ENCODE measurements at places on chromosomes 13 and 19. TPM values are rescaled to one million over a fixed set of nuclear protein-coding genes. Genes with fewer than 3 reads are reported as not detected.

KLF1 gene
- 0.69 TPM for total RNA-seq

DPF1 gene
- total RNA-seq: 0.48 TPM

DENND1C gene
- 59.8 TPM for total RNA-seq

TTYH1 gene
- 0.21 TPM for total RNA-seq

FRY gene
- total RNA-seq: 0.44 TPM

ZNF71 gene
- 6.9 TPM for total RNA-seq

CCDC70 gene
- 0.42 TPM for total RNA-seq

FFAR1 gene
- total RNA-seq: not detected

IFNL1 gene
- not detected for total RNA-seq

MTIF3 gene
- total RNA-seq: 30.1 TPM

LILRA2 gene
- not detected for total RNA-seq

PTBP1 gene
- 908 TPM for total RNA-seq

SIGLEC12 gene
- total RNA-seq: 1.6 TPM

KANK2 gene
- total RNA-seq: 1.5 TPM

SLC6A16 gene
- 0.57 TPM for total RNA-seq

PARP4 gene
- 28.7 TPM for total RNA-seq

KIR3DL2 gene
- total RNA-seq: 0.40 TPM

GTF3A gene
- 300 TPM for total RNA-seq

MYPOP gene
- total RNA-seq: 6.0 TPM

ZMYM5 gene
- 9.3 TPM for total RNA-seq

NCAN gene
- not detected for total RNA-seq

LRRC63 gene
- total RNA-seq: 0.51 TPM

ZNF772 gene
- 6.1 TPM for total RNA-seq

ZNF284 gene
- 1.8 TPM for total RNA-seq

EDNRB gene
- total RNA-seq: not detected

NCR1 gene
- total RNA-seq: 0.44 TPM

CELF5 gene
- 0.13 TPM for total RNA-seq

CEACAM8 gene
- not detected for total RNA-seq

HAUS5 gene
- total RNA-seq: 38.8 TPM

GPC6 gene
- total RNA-seq: not detected

FGF21 gene
- not detected for total RNA-seq

BCL3 gene
- total RNA-seq: 29.5 TPM

DIAPH3 gene
- 18.8 TPM for total RNA-seq

PSG2 gene
- not detected for total RNA-seq

ACER1 gene
- not detected for total RNA-seq

FPR2 gene
- not detected for total RNA-seq

DACT3 gene
- total RNA-seq: 1.8 TPM

LILRA1 gene
- total RNA-seq: not detected

RASIP1 gene
- 0.63 TPM for total RNA-seq

ZNF709 gene
- total RNA-seq: 2.2 TPM

KLK2 gene
- not detected for total RNA-seq

PRR19 gene
- total RNA-seq: 1.2 TPM

CCL25 gene
- total RNA-seq: not detected

C5AR1 gene
- total RNA-seq: 0.86 TPM

VRK3 gene
- total RNA-seq: 54.9 TPM

CEACAM4 gene
- not detected for total RNA-seq

PLEKHA4 gene
- 4.8 TPM for total RNA-seq

ODAD3 gene
- total RNA-seq: not detected

SLC5A5 gene
- total RNA-seq: 1.4 TPM

SEMA6B gene
- not detected for total RNA-seq
